ENCODE measurements at places on chromosomes 3 and 15. TPM values are rescaled to one million over a fixed set of nuclear protein-coding genes. Genes with fewer than 3 reads are reported as not detected.

Gene ERC2
- 0.75 TPM for total RNA-seq

Gene SEMA3G
- 1.4 TPM for total RNA-seq

GRCh38 chr15:64122936-64123351, 27.2 kb downstream of the SNX1 start:
- DNase-seq: no peak

GRCh38 chr3:158841387-158841786, 39.5 kb downstream of the MFSD1 start:
- no peak for DNase-seq

- DNase-seq: no peak
These were observed 172 bp downstream of the ITPKA start for GRCh38 chr15:41493902-41494189.
